Left forelimb (tissue), 1 donor: ENCODE measurements at places on chromosomes 3 and 15.

- no peak for DNase-seq
Measured at GRCh38 chr15:59245559-59245958, 38.9 kb downstream of the LDHAL6B start.

DNA sequence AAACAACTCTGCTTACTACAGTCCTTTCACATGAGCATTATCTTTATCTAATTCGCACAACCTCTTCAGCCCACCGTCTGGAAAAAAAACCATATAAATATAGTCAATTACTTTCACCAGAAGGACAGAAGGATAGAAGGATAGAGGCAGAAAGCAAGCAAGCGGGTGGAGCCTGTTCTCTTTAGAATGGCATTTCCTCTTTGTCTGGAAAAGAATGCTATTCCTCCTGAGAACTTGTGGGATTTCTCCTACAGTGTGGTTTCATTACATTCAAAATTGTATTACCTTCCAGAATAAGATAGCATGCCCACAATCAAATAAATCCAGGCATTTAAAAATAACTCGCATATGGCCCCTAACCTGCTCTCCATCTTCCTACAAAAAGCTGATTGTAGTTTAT is 23.1 kb downstream of the SLC30A4 start:
- no peak for DNase-seq

DNA sequence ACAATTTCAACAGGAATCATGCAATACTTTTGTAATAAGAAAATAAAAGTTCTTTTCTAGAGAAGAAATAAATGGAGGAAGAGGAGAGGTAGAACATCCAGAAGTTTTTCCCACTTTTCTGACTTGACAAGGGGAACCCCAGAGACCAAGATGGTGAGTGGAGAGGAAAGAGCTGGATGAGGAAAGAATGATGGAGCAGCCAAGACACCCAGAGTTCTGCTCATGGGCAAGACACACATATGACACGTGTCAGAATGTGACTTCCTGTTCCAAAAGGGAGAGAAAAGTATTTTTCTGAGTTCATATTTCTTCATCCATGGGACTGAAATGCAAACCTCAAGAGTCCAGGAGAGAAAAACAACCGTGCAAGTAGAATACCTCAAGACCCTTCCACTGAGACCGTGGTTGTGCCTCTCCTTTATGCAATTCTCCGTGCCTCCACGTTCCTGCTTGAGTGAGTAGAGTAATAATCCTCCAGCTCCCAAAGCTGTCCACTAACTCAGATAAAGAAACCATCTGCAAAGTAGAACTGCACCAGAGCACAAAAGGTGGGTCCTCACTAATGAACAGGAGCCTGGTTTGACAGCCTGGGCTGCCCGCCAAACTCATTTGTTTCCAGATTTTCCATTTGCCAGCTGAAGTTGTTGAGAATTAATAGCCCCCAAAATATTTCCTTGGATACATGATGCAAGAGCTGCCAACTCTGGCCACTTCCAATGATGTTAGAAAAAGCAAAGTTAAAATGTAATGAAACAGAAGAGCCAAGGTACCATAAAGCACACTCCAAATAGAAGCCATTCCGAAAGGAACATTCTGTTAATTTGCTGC is 272.6 kb upstream of the IGF1R start:
- DNase-seq = no peak

GRCh38 chr3:13095408-13095937 is 22.2 kb upstream of the IQSEC1 start:
- DNase-seq = no peak

GRCh38 chr3:71927505-71928066 is 142.6 kb upstream of the PROK2 start:
- DNase-seq = no peak

DNA sequence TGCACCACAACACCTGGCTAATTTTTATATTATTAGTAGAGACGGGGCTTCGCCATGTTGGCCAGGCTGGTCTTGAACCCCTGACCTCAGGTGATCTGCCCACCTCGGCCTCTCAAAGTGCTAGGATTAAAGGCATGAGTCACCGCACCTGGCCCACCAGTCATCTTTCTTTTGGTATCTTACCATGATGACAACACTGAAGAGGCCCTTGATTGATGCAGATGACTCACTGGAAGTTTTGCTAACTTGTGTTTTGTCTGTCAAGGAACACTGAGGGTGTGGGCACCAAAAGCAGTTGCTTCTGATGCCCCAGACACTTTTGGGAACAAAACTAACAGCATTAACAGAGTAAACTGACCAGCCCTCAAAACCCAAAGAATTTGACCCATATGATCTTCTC is 88.3 kb downstream of the MYO5A start:
- DNase-seq = no peak

DNA sequence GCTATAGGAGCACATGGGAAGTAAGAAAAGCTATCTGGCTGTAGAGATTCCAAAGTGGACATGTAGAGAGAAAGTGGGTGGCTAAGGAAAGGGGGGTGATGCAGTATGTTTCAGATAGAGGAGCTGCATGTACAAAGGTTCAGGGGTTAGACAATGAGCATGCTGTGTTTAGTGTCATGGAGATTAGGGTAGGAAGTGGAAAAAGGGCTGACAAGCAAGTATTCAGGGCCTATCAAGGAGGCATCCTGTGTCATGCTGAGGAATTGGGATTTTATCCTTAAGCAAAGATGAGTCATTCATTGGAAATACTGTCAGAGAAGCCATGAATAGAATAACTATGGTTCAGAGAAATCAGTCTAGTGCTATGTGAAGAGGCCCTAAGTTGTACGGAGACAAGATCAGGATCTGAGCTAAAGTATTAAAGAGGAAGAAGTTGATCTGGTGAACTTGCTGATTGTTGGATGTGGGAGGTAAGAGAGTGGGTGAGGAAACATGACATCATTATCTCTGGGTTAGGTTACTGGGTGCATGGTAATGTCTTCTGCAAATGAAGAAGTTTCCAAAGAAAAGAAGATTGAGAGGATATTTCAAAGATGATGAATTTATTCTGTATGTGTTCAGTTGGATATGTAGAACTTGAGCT is 176.7 kb upstream of the GOLIM4 start:
- DNase-seq = no peak

- peak; percentile 53 for DNase-seq
Measured at GRCh38 chr15:68379058-68379758, 52.8 kb downstream of the ITGA11 start.

GRCh38 chr3:132064114-132064513 is 29.3 kb upstream of the CPNE4 start:
- no peak for DNase-seq

DNA sequence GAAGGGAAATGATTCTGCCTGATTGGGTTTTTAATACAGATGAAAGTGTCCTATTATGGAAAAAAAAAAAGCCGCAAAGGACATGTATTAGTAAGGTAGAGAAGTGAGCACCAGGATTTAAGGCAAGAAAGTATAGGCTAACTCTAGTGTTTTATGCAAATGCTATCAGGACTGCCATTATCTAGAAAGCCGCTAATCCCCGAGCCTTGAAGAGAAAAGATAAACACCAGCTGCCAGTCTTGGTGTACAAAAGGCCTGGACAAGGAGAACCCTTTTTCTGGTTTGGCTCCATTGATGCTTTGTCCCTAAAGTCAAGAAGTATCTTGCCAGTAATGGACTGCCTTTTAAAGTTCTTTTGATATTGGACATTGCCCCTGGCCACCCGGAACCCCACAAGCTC is 8.6 kb upstream of the TRIM59 start:
- no peak for DNase-seq

DNA sequence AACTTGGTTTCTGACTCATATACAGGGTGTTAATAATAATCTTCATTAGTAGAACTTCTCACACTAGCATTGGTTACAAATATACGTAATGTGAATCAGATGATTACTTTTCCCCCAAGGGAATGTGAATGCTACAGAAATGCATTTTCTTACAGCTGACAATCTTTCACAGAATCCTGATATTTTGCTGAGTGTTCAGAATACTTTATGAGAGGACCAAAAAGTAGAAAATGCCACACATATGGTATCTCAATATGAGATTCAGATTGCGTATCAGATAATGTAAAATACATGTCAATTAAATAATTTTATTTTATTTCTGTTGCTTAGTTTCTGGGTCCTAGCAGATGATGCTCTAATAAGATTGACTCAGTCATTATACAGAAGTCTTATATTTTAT is 979.9 kb upstream of the GBE1 start:
- DNase-seq = no peak

DNA sequence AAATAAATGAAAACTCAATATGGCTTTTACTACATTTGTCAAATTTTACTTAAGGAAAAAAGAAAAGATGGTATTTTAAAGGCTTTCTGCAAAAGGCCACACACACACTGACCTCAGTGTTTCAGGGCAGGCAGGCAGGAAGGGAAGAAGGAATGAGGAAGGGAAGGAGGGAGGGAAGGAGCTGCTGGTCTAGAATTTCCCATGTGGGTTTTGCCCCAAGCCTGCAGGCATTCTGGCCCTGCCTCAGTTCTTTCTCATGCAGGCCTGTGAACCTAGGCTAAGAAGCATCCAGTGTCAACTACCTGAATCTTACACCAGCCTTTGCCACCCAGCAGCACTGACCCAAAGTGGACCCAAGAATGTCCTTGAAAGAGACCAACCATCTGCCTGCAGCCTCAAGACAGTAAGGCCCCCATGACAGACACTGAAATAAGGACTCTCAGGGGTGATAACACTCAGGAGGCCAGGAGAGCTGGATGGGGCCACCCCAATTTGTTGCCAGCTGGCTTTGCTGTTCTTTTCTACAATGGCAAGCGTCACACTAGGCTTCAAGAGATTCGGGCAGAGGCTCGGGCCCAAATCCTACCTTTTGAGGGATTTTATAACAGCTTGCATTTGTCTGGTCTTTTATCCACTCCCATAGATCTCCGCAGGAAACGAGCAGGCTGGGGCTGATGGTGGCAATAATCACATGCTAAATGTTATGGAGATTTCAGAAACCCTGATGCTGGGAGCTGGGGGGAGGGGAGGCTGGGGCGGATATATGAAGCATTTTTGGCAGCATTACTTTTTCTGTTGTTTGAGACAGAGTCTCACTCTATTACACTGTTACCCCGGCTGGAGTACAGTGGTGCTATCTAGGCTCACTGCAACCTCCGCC is 51.4 kb downstream of the XXYLT1 start:
- no peak for DNase-seq

- no peak for DNase-seq
Measured at GRCh38 chr3:39150803-39151631, 2.4 kb downstream of the CSRNP1 start.

DNA sequence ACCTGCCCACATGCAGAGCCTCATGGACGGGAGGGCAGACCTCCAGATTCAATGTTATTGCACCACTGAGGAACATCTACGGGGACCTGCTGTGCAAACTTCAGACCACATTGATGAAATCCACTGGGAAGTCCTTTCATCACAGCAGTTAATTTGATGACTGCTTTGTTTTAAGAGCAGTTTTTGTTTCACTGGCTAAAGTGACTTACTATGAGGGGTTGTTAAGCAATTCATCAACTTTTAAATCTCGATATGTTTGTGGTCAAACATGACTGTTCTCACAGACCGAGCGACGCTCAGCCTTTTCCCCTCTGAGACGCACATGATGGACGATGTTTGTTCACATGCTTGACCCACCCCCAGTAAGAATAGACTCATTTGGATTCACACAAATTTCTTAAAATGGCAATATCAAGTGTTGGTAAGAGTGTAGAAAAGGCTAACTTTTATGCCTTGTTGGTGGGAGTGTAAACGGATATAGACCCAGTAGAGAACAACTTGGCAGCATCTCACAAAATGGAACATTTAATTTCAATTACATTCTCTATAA is 35.9 kb upstream of the IREB2 start:
- no peak for DNase-seq

- no peak for DNase-seq
Measured at GRCh38 chr15:73879426-73879825, 6.1 kb downstream of the TBC1D21 start.

DNA sequence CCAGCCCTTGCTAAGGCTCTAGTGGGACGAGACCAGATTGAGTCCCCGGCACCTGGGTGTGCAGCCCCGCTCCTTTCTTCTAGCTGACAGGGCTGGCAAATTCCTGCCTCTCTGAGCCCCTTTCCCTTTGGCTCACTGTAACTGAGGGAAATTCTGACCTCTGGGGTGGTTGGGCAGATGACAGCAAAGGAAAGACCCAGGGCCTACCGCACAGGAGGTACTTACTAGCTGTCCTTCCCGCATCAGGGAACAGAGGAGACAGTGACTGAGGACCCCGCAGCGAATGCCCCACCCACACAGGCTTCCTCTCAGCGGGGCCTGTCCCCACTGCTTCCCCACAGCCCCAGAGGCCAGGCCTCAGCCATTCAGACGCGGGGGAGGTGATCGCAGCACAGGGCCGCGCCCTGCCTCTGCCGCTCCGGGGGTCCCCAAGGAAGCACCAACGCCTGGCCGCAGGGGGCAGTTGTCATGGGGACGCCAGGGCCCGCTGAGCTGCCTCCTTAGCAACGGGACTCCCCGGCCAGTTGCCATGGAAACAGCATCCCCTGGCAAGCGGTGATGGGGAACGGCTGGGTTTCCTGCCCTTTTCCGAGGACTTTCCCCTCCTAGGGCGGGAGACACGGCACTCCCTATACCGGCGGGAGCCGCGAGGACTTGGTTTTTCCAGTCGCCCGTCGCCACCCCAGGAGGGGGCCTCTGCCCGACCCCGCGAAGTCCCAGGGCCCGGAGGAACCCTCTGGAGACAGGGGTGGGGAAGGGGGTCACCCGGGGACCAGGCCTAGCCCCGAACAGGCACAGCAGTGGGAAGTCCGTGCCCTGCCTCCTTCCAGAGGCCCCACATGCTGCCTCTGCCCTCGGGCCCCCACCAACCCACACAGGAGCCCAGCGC is 50.1 kb downstream of the HCN4 start:
- peak; percentile 58 for DNase-seq

DNA sequence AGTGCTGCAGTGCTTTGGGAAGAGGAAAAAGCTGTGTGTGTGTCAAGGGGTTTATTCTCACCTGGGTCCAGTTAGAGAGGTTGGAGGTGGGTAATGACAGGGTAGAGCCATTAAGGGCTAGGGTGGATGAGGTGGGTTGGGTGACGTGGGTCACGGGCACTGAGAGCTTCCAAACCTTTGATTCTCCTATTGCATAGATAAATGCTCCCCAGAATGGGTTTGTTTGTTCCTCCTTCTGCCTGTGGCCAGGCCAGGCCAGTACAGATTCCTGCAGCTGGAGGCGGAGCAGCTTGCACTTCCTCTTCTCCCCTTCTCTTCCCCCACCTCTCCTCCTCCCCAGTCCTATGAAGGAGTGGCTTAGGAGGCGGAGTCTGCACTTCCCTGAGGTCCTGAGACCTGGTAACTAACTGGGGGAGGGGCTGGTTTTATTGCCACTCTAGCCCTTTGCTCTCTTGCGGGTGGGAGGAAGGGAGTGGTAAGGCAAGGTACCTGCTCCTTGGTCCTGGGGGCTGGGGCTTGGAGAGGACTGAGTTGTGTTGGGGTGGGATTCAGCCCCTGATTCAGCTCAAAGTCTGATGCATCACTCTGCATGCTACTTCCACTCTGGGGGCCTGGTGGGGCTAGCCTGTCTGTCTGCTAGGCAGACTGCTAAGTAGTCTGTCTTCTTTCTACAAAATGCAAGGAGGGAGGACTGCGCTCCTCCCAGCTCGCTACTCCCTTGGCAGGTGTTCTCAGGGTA is 3.5 kb downstream of the SPINT1 start:
- no peak for DNase-seq

- DNase-seq = no peak
Measured at GRCh38 chr3:99548674-99549073, 89.7 kb upstream of the COL8A1 start.

GRCh38 chr15:68200016-68200861 is 4.9 kb downstream of the CALML4 start:
- DNase-seq = no peak
